ENCODE measurements at places on chromosomes 12 and 14.

- DNase-seq: no peak
Observed at GRCh38 chr12:83904175-83904574, 1008.4 kb downstream of the SLC6A15 start.

DNA sequence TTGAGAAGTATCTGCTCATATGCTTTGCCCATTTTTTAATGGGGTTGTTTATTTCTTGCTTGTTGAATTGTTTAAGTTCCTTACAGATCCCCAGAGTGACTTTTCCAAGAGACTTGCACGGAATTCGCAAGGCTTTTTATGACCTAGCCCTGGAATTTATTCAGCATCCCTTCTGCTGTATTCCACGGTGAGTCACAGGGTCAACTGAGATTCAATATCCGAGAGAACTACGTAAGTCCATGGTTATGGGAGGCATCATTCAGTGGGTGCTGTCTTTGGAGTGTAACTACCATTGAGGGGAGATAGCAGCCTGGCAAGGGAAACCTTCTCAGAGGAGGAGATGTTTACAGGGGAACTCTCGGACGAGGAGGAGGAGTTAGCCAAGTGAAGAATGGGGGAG, 20.9 kb upstream of the GPRC5A start:
- no peak for DNase-seq

- DNase-seq: no peak
Observed at GRCh38 chr12:71220260-71220659, 62.5 kb upstream of the TSPAN8 start.

GRCh38 chr12:128449146-128449894, 182.3 kb downstream of the TMEM132C start:
- no peak for DNase-seq

GRCh38 chr12:18158774-18159557, 69.0 kb upstream of the RERGL start:
- DNase-seq: no peak

DNA sequence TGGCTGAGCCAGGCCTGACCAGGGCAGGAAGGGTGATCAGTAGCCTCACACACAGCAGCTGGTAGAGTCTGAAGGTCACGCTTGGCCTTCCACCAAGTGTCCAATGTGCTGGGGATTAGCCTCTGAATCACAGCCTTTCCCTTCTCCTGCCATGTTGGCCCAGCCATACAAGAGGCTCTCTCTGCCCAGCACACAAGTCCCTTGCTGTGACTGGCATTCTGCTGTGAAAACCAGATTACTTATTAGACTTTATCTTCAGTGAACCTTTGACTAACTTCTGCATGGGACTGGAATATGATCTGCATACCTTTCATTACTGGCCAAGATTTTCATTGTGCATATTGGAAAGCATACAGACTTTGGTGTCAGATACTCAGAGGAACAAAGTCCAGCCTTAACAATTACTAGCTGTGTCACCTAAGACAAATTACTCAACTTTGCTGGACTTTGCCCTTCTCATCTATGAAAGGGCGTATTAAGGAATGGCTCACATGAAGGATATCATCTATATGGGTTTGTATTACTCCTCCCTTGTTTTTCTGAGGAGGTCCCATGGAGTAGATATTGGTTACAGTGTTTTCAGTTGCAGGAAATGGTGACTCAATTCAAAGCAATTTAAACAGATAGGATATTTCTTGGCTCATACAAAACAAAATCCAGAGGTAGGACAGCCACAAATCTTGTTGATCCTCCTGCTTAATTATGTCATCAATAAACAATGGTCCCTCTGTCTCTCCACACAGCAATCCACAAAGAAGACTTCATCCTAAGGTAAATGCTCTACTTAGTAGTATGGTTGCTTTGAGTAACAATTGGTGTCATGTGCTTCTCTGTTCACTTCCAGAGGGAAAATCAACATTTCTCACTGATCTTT, 99.6 kb downstream of the DYRK2 start:
- DNase-seq: no peak

GRCh38 chr14:32254952-32255679, 52.0 kb upstream of the RNU6-8 start:
- DNase-seq: peak; percentile 16

- no peak for DNase-seq
Observed at GRCh38 chr12:104959335-104959841, 1.3 kb upstream of the SLC41A2 start.

GRCh38 chr14:95784137-95784536, 70.2 kb upstream of the TCL1A start:
- DNase-seq: no peak

- no peak for DNase-seq
Observed at GRCh38 chr14:75450381-75451276, 22.8 kb downstream of the JDP2 start.

- DNase-seq: peak; percentile 20
Observed at GRCh38 chr12:121297435-121297991, 1.0 kb upstream of the CAMKK2 start.

DNA sequence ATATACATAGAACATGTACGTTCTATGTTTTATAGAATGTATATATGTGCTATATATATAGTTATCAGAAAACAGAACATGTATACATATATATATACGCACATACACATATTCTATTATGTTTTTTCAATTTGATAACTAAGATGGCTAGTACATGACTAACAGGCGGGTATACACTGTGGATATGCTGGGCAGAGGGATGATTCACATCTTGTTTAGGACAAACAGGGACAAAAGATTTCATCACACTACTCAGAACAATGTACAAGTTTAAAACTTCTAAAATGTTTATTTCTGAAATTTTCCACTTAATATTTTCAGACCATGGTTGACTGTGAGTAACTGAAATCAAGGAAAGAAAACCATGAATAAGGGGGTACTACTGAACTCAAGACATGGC, 17.4 kb downstream of the TIMELESS start:
- DNase-seq: no peak

- DNase-seq: no peak
Observed at GRCh38 chr12:19799216-19799615, 359.9 kb downstream of the AEBP2 start.

- DNase-seq: no peak
Observed at GRCh38 chr12:130989391-130989790, 35.7 kb downstream of the ADGRD1 start.

GRCh38 chr12:72274931-72275330, 2.8 kb downstream of the TRHDE start:
- DNase-seq: no peak

DNA sequence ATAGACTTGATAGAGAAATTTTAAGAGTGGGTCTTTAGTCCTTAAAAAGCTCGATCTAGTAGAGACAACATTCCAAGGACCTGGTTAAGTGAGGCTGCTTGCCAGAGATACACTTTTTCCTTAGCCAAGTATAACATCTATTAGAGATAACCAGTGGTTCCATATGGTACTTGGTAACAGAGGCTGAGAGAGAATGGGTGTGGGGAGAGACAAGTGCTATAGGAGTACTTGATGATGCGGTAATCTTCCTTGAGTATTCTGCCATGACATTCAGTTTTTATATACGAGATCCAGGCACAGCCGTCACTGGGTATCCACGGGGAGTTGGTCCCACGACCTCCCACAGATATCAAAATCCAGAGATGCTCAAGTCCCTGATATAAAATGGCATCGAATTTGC, 77.4 kb upstream of the REP15 start:
- no peak for DNase-seq

GRCh38 chr12:58291106-58291505, 349.7 kb downstream of the ATP23 start:
- no peak for DNase-seq

DNA sequence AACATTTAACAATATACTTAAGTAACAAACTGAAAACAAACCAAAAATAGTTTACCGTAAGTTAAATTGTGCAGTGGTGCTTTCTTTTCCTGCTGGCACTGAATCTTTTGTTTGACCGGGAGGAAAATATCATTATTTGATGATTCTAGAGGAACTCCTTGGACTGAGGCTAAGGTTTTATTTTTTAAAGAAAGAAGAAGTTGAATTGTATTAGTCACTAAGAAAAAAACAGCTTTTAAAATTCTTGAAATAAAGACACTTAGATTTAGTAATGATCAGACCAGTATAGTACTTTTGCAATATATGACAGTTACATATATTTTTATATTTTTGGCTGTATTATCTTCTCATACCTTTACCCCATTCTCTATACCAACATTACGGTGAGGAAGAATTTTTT, 10.3 kb downstream of the MIS18BP1 start:
- DNase-seq: no peak

GRCh38 chr12:29317556-29318363, 63.2 kb downstream of the ERGIC2 start:
- no peak for DNase-seq

DNA sequence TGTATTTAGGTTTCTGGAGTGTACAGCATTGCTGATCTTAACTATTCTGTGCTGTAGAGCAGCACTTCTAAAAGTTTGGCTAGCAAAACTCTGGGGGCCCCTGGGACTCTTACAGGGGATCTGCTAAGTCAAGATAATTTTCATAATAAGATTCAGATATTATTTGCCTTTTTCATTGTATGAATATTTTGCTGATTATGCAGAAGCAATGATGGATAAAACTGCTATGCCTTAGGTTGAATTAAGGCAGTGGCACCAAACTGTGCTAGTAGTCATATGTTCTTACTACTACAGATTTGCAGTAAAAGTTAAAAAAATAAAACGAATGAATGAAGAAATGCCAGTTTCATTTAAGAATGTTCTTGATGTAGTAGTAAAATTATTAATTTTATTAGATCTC, 160.1 kb downstream of the PDZRN4 start:
- DNase-seq: no peak

- DNase-seq: peak; percentile 56
Observed at GRCh38 chr12:55929306-55929791, 1.6 kb upstream of the DGKA start.
